ENCODE measurements at places on chromosomes 13 and 19.

DNA sequence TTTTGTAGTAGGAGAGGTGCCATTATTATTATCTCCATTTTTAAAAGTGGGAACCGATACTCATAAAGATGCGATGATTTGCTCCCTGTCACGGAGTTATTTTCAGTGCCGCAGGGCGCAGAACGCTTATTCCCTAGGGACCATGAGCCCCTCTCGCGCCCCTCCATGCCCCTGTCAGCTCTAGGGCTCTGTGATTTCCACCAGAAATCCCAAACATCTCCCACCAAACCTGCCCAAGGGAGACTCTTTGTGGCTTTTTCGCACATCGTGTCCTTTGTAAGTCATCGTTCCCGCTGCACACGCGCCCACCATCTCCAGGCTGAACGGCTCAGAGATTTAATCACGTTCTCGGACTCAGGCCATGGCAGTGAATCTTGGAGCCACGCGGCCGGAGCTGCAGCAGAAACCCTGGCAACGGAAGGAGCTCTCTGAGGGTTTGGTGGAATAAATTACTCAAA lies 105.1 kb downstream of the DNAJC15 start:
- DNase-seq: no peak

DNA sequence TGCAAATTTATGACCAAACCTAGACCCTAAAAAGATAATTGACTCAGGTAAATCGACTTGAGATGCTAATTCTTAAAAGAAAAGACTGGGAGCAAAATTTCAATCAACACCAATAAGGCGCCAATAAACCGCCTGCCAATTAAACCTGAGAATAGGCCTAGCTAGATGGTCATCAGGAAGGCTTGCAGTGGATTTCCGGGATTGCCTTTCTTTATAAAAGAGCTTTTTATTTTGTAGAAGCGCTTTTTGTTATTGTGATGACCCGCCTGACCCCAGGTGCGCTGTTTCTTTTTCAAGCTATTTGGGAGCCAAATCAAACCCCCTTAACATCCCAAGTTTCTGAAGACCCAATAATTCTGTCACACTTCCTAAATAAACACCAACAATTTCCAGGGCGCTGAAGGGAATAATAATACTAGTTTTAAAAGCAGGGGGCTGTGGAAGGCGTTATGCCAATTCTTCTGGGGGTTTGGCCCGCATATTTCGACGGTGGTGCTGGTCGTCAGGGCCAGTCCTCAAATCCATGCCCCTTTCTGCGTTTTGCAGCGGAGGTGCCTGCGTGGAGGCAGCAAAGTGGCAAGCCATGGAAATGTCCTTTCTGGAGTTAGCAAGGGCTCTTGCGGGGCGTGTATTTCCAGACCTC lies 2.9 kb upstream of the ZIC5 start:
- DNase-seq: no peak

DNA sequence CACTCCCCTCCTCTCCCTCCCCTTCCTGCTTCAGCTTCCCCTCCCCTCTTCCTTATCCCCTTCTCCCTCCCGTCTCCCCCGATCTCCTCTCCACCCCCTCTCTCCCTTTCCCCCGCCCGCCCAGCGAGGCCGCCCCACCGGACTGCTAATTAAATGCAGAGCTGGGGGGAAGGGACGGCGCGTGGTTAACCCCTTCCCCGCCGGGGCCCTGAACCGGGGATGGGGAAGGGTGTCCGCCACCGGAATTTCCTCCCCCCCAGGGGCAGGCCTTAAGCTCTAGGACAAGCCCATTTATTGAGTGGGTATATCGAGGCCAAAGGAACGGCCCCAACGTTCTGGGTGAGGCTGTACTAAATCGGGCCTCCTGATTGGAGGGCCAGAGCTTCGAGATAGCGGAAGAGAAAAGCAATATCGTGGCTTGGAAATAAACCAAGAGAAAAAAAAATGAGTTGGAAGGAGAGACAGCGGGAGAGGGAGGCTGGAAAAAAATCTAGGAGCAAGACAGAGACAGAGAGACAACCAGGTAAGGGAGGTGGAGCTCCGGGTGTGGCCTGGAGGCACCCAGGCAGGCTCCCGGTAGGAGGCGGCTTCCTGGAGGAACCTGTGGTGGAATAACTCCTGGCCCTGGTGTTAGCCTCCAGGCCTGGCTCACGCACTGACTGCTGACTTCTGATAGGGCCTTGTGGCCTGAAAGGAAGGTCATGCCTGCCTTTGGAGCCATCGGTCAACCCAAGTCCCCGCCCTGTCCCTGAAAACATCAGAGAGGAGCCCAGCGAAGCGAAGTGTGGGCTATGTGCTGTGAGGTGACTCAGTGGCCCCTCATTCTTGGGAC lies 11.6 kb upstream of the JUND start:
- DNase-seq: peak; percentile 91

DNA sequence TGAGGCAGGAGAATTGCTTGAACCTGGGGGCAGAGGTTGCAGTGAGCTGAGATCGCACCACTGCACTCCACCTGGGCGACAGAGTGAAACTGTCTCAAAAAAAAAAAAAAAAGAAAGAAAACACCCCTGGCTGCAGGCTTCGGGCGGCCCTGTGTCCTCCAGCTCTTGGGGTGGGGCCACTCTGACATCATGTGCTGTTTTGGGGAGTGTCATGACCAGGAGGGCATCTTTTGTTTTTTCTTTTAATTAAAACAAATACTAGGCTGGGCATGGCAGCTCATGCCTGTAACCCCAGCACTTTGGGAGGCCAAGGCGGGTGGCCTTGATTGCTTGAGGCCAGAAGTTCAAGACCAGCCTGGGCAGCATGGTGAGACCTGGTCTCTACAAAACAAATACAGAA lies 52.1 kb downstream of the KDM4B start:
- DNase-seq: no peak

DNA sequence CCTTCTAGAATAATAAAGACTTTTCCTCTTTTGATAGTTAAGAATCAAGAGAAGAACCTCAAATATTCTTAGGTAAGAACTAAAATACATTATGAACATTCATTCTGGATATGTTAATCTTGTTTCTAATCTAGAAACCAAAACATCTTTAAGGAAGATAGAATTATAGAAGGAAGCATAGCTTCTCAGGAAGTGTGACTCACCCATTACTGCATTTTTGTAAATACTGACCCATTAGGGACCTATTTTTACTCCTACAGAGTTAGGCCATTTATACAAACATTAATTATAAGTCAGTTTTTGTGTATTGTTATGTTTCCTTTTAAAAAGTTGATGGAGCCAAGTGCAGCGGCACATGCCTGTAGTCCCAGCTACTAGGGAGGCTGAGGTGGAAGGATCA lies 147.1 kb downstream of the NUFIP1 start:
- DNase-seq: no peak

DNA sequence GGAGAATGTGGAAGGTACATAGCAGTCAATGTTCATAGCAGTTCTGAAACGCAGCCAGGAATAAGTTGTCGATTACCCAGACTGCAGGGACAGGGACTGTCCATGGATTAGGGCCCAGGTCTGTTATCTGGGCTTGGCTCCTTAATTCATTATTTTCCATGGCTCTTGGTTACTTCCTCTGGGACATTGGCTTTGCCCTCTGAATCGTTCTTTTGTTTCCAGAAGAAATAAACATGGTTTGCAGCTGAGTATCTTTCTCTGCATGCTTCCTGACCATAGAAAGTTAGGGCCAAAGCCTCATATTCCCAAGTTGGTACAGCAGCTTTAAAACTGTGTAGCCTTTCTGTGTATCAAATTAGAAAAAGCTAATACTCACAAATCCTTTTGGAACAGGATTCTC lies 121.7 kb upstream of the MAB21L1 start:
- no peak for DNase-seq

DNA sequence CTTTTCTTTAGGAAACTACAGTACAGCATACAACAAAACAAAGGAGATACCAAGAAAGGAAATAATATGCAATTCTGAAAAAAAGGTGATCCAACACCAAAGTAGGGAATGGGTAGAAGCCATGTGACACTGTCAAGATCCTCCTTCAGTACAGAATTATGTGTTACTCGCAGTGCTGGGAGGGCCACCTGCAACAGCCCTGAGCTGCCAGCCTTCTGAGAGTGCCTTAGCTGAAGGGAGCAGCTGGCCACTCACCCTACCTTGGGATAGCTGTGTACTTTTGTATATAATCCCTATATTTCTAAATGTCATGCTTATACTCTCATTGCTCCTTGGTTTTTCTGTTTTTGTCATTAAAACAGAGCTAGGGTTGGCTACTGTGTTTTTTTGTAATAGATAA lies 1518.2 kb upstream of the PCDH20 start:
- no peak for DNase-seq

GRCh38 chr19:1235625-1236538 lies 1.9 kb downstream of the CBARP start:
- no peak for DNase-seq

DNA sequence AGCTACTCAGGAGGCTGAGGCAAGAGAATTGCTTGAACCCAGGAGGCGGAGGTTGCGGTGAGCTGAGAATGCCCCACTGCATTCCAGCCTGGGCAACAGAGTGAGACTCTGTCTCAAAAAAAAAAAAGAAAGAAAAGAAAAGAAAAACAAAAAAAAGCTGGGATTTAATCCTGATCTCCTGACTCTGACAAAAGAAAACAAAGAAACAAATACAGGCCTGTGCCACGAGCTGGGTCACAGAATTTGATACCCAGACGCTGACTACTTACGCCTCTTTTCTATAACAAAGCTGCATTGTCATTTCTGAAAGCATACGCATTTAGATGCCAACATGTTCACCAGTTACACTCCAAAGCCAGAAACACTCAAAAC lies 18.2 kb upstream of the GTF2F2 start:
- DNase-seq: no peak

DNA sequence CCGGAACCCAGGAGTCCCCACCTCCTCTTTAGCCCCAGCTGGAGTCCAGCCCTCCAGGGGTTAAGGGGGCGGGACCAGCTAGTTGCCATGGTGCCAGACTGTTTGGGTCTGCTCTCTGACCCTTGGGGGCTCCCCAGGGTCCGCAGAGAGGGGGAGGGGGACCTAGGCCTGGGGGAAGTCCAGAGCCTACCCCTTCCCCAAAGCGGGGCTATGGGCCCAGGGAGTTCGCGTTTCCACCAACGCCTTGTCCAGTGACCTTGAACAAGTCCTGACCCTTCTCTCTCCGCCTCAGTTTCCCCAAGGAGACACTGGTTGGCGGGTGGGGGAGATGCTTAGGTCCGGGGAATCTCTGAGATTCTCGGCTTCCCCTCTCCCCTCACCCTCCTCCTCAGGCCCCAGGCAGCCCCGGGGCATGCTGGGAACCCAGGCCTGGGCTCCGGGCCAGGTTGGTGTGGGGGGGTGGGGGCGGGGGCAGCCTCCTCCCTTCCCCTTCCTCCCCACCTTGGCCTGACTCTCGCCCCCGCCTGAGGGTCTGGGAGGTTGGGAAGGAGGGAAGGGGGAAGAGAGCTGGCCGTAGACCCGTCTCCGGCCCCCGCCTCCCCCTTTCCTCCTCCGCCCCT lies 2.6 kb upstream of the SPACA6 start:
- peak; percentile 66 for DNase-seq

DNA sequence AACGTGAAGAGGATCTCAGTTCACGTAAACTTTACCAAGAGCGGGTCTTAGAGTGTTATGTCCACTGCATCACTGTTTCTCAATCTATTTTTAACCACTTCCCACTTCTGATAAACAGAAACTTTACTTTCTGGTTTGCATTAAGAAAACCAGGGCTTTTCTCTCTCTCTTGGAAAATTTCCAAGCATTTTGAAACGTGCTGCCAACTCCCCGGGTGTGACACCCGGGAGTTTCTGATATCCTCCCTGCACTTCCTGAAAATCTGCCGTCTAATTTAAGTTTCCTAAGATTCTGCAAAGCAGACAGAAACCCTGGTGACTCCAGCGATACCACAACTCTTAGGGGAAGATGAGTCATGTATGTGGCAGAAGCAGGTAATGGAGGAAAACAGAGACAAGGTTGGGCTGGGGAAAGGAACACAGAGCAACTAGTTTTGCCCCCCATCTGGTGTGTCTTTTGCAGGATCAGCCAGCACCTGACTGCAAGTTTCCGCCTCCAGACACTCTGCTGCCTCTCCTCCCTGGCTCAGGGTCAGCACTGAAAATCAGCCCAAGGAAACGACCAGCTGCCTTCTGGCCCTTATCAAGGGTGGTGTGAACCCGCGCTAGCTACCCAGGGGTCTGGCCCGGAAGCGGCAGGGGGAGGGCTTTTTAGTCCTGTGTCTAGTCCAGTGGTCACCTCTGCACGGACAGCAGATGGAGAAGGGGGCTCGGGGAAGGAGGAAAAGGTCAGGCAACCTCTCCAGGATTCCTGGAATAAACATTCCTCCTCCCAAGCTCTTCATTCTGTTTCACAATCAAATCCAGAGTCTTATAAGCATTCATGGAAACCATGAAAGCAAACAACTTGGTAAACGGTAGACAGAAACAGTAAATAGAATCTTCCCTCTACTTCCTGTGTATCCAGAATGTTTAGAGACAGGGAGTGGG lies 11.3 kb upstream of the FFAR2 start:
- peak; percentile 48 for DNase-seq

- DNase-seq: no peak
These were observed at the start of gene COMP for GRCh38 chr19:18790566-18791314. Gene COMP, minus strand, starts transcription at chr19:18791305. Its CDS starts 36 bp downstream, at chr19:18791269.

GRCh38 chr13:39341251-39341650 lies 261.7 kb downstream of the LHFPL6 start:
- DNase-seq: no peak
